ENCODE measurements at places on chromosomes 3 and 15. TPM values are rescaled to one million over a fixed set of nuclear protein-coding genes. Genes with fewer than 3 reads are reported as not detected.

NOX5 gene
- 0.39 TPM for total RNA-seq

SH3GL3 gene
- total RNA-seq: 0.78 TPM

LDHAL6B gene
- total RNA-seq: not detected

SCAMP5 gene
- 1.4 TPM for total RNA-seq

PXK gene
- total RNA-seq: 31.2 TPM

PIGB gene
- total RNA-seq: 8.7 TPM

TMEM45A gene
- 53.7 TPM for total RNA-seq

PPP1R14D gene
- total RNA-seq: not detected

CX3CR1 gene
- 0.08 TPM for total RNA-seq

ATP13A5 gene
- total RNA-seq: not detected

IL12A gene
- 6.9 TPM for total RNA-seq

GALK2 gene
- total RNA-seq: 51.7 TPM
